ENCODE measurements at places on chromosomes 3 and 15. TPM values are rescaled to one million over a fixed set of nuclear protein-coding genes. Genes with fewer than 3 reads are reported as not detected.

Gene CADPS
- not detected for total RNA-seq

Gene SV2B
- not detected for total RNA-seq

Gene SAMD7
- total RNA-seq = not detected

Gene LINGO1
- total RNA-seq = not detected

Gene SLC2A2
- not detected for total RNA-seq

Gene UBA7
- total RNA-seq = 3.6 TPM

Gene ARPIN
- total RNA-seq = 8.0 TPM

Gene GXYLT2
- total RNA-seq = 13.3 TPM

Data from PC-3 (cell line).